ENCODE measurements at places on chromosomes 12 and 14.

DNA sequence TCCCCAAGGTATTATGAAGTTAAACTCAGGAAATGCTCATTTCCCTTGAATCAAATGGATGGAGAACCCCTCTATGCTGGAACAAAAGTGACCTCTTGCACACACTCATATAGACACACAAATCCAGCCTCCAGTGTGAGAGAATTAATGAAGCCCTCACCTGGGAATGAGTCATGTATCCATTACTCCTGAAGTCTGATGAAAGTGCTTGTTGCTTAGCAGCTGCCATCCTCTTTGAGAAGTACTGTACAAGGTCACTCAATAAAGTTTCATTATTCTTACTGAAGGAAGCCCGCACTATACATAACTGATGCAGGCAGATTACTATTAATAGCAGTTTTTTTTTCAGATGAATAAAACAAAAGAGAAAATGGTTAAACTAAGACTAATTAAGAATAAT is 102.3 kb downstream of the RERG start:
- DNase-seq: no peak

GRCh38 chr12:71999795-72000194 is 61.1 kb downstream of the TPH2 start:
- no peak for DNase-seq

DNA sequence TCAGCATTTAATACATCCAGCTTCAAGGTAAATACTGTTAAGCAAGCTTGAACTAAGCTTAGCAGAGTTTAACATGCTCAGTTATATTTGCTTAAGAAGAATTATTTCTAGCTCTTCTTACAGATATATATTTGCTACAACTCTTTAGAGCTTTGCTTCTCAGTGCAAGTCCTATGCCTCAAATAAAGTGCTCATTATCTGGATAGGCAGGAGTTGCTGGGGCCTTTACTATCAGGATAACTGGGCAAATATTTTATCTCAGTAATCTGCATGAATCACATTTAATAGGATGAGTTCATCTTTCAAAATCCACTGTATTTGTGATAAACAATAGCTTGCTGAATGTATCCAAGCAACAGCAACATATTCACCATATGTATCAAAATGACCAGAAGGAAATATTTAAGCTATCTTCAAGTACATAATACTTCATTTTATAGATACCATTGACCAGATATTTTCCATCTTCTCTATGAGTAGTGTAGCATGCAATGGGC is 187.6 kb downstream of the NOVA1 start:
- DNase-seq: no peak

- peak; percentile 15 for DNase-seq
Measured at GRCh38 chr12:97837401-97837800, 374.8 kb downstream of the RMST start.

GRCh38 chr14:89444044-89444443 is 27.0 kb upstream of the FOXN3 start:
- DNase-seq: no peak

- no peak for DNase-seq
Measured at GRCh38 chr12:33830070-33830469, 192.2 kb upstream of the ALG10 start.

DNA sequence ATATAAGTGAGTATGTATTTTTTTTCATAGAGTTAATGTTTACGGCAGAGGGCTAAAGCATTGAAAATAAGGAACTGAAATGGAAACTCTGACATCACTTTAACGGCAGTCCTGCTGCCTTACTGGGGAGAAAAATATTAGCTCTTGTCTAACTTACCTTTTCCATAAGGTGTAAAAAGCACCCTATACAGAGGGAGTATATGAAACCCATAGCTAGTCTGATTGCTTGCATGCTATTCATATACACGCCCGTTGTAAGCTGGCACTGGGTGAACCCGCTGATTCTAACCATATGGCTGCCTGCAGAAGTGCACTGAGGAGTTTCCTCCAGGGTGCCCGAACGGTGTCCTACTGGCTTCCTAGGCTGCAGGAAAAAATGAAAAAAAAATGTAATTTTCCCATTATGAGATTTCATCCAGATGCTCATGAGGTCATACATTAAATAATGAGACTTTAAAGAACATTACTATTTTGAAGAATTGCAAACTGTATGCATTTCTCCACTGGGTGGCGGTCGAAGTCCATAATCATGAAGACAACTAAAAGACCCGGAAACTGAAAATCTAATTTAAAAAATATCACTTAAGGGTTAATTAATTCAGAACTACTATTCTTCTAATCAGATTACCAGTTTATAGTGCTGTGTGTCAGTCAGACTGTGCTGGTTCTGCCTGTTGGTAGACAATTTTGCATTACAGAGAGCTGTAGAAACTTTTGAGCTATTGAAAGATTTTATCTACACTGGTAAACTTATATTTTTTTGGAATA is 144.7 kb downstream of the ALX1 start:
- no peak for DNase-seq

DNA sequence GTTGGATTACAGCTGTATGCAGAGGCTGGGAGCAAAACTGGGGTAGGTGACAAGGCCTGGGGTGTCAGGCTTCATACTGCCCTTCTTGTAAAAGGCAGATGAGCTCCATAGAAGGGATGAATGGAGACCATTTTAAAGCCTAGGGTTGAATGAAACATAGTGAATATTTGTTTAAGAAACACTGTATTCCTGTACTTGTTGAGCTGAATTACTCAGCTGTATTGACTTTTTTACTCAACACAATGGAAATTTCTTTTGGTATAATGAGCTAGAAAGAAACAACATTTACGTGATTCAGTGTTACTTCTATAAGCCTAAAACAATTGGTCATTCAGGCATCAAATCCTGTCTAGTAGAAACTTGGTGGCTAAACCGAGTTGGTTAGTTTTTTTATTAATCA is 14.1 kb downstream of the ATP6V0A2 start:
- DNase-seq: no peak

DNA sequence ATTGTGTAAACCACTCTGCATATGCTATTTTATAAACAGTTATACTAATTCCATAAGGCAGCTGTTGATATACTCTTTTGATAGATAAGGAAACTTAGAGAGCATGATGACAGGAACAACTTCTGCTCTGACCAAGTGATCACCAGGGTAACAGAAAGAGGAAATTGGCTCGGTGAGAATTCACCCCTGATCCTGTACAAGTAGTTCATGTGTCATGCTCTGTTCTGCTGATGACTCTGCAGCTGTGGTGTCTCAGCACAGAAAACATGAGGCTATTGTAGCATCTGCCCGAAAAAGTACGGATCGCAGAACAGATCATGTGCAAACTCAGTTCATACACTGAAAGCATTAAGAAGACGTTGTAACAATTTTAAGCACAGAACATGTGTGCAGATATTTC is 345.0 kb downstream of the LRIG3 start:
- DNase-seq: no peak

- DNase-seq: no peak
Measured at GRCh38 chr12:48881686-48882314, 16.1 kb upstream of the RND1 start.

DNA sequence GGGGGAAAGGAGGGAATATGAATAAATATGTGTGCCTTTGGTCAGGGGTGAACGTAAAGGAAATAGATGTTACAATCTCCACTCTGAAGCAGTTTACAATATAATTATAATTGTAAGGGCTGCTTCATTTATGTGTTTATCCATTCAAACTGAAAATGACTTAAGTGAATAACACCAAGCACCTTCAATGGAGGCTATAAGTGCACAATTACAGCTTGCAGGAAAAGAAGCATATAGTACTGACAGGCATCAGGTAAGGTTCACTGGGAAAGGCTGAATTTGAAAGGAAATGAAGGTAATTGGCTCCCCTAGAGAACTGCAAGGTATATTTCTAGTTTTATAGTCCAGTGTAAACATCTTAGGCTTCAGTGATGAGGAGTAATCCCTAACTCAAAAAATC is 192.7 kb downstream of the STXBP6 start:
- no peak for DNase-seq

DNA sequence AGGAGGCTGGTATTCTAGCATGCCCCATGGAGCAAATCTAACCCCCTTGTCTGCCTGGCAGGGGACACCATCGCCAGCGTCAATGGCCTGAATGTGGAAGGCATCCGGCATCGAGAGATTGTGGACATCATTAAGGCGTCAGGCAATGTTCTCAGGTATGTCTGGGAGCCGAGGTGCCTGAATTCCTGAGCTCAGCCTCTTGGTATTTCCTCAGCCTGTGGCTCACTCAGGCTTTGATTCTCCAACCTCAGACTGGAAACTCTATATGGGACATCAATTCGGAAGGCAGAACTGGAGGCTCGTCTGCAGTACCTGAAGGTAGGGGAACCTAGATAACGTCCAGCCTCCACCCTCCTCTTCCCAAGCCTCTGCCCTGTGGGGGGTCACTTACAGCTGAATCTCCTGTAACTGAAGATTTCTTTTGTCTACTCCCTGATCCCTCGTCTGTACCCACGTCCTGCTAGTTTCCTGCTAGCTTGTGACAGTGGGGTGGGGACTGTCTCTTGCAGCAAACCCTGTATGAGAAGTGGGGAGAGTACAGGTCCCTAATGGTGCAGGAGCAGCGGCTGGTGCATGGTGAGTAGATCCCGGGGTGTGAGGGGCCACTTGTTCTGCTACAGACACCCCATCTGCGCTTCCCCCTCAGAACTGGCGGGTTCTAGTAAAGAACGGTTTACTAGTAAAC is 7.0 kb downstream of the TAMALIN start:
- no peak for DNase-seq

DNA sequence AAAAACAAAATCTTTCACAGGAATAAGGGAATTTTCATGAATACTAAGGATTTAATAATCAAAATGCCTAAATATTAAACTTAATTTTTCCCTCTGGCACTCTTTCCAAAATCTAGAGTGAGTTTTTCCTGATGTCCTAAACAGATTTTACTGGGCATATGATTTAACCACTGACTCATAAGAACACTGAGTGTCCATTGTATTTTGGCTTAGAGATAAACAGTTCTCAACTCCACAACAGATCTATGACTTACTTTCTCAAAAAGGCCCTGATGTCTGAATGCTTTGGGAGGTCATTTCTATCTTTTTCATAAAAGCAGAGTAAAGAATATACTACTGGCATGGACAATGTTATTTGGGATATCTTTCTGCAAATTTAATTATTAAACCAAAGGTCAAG is 15.0 kb downstream of the TMBIM4 start:
- DNase-seq: no peak

DNA sequence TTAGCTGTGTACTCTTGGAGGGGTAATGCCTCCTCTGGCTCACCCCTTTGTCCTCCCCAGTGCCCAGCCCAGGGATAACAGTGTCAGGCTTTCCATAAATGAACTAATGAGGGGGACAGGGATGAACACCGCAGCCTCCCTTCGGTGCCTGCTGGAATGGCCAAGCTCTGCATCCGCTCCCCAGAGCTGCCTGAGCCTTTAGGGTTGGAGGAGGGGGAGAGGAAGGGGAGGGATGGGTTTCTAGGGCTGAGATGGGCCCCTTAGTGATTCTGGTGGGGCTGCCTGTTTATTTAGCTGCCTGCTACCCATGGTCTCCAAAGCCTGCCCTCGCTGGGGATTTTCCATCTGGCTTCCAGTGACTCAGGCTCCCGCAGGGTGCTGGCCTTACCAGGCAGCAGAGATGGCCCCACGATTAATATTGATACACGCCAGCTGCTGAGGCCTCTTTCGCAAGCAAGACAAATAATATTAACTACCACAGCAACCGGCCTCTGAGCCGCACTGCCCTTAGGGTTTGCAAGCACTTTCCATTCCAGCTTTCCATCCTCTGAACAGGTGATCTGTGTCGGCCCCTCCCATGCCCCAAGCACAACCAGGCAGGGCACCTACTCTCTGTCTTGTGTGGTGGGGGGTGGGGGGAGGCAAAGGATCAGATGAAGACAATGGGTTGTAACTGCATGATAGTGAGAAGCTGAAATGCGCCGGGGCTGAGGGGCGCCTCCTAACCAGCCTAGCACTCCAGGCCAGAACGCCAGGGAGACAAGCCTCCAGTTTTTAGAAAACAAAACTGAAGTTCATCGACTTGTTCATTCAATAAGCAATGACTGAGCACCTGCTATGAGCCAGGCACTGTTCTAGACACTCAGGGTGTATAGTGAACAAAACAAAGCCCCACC is 56.7 kb downstream of the C14orf132 start:
- peak; percentile 56 for DNase-seq

- no peak for DNase-seq
Measured at GRCh38 chr14:74526854-74527585, 33.5 kb downstream of the ISCA2 start.

DNA sequence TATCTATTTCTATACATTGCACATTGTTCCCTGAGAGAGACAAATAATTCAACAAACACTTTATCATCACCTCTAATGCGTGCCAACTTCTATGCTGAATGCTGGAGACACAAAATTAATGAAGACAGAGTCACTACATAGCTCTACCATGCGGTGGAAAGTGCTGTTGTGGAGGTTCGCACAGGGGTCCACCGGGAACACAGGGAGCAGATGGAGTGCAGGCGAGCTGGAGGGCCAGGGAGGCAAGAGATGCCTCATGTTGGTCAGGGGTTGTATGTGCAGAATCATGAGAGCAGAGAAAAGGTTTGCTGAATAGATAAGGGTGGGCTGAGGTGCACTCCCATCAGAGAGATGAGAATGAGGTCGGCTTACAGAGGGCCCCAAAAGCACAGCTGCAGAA is 25.2 kb downstream of the FAM234B start:
- DNase-seq: no peak

DNA sequence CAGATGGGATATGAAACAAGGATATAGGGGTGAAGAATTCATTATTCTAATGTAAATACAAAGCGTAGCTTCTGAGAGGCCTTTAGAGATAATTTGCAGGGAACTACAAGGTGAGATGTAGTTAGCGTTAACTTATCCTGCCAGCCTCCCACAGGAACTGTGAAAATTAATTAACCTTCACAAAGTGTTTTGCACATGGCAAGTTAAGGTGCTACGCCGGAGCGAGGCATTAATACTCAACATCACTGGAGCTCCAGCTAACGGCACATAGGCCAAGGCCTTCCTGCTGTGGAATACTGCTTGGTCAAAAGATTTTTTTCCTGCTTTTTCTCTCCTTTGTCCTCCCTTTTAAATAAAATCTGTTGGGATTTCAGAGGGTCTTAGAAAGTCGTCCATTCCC is 86.5 kb downstream of the CRACR2A start:
- DNase-seq: no peak

DNA sequence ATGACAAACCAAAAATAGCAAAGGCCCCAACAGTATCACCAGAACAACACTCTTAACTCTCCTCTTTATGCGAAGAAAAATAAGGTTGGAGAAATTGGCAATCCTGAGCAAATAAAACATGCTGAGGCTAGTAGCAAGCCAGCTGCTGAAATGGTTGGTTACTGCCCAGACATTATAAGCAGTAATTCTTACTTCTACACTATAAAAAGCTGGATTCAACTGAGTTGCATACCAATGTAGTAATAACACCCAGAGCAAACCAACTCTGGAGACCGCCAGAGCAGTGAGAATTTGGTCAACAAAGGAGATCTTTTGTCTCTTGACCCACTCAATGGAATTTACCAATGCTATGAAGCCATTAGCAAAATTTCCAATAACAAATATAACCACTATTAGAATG is 628 bp downstream of the TAS2R30 start:
- no peak for DNase-seq

All from H4 (cell line).